ENCODE measurements at places on chromosomes 7 and 10.

- no peak for DNase-seq
Measured at GRCh38 chr7:47249361-47249760, 332.6 kb downstream of the TNS3 start.

- DNase-seq: peak; percentile 72
Measured at GRCh38 chr7:158811461-158811860, 17.8 kb downstream of the ESYT2 start.

- no peak for DNase-seq
Measured at GRCh38 chr7:95411036-95411435, 14.9 kb upstream of the PON3 start.

GRCh38 chr10:44386546-44387052 lies 1.7 kb upstream of the CXCL12 start:
- no peak for DNase-seq

- DNase-seq: no peak
Measured at GRCh38 chr10:48818081-48818480, 121.6 kb downstream of the LRRC18 start.

DNA sequence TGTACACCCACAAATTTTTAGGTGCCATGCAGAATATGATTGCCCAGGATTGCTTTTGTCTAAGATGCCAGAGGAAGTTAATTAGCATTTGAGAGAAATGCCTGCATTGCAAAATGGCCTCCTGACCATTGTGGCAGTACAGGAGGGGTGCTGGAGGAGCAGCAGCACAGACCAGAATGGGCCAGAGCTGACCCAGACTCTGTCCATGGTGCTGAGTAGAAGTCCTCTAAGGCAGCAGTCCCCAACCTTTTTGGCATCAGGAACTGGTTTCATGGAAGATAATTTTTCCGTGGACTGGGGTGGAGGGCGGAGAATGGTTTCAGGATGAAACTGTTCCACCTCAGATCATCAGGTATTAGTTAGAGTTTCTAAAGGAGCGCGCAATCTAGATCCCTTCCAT lies 217.8 kb upstream of the AGK start:
- no peak for DNase-seq

DNA sequence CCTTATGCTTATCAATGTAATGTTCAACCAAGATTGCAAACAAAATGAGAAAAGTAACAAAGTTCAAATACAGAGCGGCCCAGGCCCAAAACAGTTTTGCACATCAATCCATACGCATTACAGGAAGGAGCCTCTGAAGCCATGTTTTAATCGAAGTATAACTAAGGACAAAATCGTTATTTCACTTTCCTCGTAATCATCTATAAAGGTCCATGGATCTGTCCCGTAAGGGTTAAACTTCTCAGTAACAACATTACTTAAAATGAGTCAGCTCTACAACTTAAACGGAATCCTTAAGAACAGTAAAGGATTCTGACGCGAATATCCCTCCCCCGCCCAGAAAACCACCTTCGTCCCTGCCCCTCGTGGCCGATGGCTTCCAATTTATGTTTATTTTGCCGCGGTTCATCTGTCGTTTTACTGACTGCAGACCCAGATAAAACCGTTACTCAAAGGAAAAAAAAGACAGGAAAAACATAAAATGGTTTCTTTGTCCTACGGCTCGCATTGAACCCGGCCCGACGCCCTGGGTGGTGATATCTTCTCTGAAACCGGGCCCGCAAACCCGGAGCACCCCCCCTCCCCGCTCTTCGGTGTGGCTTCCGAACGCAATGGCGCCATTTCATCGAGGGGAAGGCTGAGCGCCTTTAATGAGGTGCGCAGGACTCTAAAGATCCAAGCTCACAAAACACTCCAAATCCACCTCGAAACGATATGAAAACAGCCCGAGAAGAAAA lies 1.1 kb downstream of the HNRNPA2B1 start:
- peak; percentile 70 for DNase-seq

- no peak for DNase-seq
Measured at GRCh38 chr10:77909749-77910375, 16.7 kb downstream of the DLG5 start.

GRCh38 chr7:40003597-40003996 lies 53.5 kb downstream of the CDK13 start:
- DNase-seq: no peak

DNA sequence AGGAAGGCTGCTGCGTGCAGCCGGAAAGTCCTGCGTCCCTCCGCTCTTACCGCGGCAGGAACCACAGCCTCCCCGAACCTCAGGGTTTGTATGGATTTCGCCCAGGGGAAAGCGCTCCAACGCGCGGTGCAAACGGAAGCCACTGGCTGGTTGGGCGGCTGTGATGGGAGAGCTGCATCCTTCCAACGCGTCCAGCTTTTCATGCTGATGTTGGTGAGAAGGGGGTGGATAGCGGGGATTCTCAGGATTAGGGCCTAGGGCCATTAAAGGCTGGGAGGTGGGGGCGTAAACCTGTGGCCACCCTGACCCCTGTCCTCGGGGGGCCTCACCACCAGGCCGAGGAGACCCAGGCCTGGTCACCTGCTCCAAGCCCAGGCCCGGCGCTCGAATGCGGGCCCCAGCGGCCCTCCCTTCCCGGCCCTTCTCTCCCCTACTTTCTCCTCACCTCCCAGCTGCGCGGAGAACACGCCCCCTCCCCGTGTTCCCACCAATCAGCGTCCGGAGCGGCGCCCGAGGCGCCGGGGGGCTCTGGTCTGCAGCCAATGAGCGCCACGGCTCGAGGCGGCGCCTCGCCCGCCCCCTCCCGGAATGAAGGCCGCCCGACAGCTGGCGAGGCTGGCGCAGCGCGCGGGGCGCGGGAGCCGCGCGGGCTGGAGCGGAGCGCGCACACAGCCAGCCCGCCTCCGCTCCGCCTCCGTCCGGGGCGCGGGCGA lies 458 bp upstream of the NANOS1 start:
- DNase-seq: peak; percentile 81

GRCh38 chr10:11175823-11176243 lies 158.2 kb downstream of the CELF2 start:
- no peak for DNase-seq

- no peak for DNase-seq
Measured at GRCh38 chr7:29987083-29987482, 2.5 kb downstream of the SCRN1 start.

- DNase-seq: no peak
Measured at GRCh38 chr7:77655836-77656455, 40.3 kb upstream of the RSBN1L start.

DNA sequence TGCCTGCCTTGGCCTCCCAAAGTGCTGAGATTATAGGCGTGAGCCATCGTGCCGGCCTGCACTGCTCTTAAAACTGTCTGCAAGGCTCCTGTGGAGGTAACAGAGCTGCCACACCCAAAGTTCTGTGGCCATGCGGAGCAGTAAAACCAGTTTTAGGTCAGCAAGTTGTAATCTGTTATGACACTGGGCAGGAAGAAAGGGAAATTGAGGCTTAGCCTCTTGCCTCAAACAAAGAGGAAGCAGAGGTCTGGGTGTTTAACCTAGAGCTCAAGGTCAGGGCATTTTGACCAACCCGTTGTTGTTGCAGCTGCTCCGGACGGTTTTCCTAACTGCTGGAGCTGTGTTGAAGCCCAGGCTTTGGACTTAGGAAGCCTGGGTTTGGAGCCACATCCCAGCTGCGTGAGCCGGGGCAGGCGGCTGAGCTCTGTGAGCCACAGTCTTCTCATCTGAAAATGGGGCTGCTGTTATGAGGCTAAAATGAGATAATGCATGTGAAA lies 7.4 kb upstream of the RRP12 start:
- DNase-seq: no peak

DNA sequence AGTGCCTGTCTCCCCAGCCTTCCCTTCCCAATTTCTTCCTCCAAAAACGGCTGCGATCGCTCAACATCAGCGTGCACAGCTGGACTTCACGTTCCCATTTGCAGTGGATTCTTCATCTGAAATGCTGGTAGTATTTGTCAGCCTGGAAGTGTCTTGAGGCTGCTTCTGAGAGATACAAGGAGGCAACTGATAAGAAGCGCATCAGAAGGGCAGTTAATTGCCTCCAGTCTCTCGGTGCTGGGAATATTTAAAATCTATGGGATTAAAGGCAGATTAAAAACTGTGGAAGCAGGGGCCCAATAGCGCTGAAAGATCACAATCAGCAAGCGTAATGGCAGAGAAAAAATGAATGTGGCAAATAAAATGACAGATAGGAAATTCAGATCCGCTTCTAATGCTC lies 450.0 kb downstream of the GATA3 start:
- DNase-seq: no peak

DNA sequence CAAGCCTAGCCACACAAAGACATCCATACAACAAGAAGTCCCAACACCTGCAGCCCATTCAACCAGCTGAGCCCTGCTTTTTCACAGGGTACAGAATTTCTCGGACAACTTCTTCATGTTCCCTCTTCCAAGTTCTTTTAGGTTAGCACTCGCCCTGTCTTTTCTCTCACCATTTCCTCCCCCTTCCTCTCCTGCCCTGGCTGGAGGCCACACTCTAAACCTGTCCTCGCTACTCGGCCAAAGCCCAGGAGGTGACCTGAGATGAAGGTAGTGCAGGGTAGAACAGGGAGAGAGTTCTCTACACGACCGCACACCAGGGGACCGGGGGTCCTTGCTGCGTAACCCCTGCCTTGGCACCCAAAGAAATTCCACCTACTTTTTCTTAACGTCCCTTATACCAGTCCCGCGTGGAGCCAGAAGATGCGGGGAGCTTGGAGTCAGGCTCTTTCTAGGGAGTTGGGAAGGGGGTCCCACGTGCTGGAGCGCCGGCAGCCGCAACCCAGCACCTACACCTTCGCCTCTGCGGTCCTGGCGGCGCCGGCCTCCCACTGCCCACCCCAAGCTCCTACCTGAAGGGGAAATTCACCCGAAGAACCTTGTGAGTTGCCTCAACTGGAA lies 16.0 kb upstream of the DLX6 start:
- DNase-seq: no peak

GRCh38 chr7:84729284-84729683 lies 457.6 kb downstream of the SEMA3D start:
- no peak for DNase-seq

DNA sequence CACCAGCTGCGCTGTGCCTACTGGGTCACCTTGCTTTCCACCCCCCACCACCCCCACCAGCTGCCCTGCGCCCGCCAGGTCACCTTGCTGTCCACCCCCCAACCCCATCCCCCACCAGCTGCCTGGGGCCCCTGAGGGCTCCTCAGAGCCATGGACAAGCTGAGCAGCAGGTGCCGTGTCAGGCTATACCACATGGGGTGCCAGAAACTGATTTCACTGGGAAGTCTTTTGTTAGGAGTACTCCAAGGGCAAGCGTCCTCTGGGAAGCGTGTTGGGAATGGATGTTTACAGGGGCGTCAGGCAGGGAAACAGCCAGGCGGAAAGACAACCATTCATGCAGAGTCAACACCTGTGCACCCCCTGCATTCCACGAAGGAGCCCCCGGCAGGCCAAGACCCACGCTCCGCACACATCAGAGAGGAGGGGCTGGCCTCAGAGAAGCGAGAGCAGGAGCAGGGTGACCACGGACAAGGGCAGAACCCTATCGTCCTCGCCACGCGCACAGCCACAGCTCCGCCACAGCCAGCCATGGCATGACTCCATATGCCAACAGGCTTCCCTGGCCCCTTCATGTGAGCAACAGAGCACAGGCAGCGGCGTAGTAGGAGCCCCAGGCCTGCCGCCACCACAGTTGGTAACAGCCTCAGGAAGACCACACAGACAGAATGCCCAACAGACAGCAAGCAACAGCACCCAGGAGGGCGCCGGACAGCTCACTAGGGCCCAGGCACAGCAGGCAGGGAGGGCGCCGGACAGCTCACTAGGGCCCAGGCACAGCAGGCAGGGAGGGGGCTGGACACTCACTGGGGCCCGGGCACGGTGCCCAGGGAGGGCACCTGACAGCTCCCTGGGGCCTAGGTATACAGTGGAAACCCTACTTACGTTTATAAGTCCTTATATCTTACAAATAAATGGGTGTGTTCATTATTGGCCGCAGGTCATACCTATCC lies 180.8 kb downstream of the MAD1L1 start:
- no peak for DNase-seq

DNA sequence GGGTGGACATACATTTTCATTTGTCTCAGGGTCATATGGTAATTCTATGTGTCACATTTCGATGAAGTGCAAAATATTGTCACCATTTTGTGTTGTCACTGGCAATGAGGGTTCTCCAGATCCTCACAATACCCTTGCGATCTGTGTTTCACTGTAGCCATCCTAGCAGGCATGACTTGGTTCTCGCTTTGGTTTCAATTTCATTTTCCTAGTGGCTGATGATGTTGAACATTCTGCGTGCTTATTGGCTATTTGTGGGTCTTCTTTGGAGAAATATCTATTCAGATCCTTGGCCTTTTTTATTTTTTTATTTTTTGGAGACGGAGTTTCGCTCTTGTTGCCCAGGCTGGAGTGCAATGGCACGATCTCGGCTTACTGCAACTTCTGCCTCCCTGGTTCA lies 24.8 kb upstream of the MNX1 start:
- DNase-seq: no peak
